ENCODE measurements at places on chromosomes 1 and 21. TPM values are rescaled to one million over a fixed set of nuclear protein-coding genes. Genes with fewer than 3 reads are reported as not detected.

The CLCA4 gene
- total RNA-seq, result not detected

The PRAMEF8 gene
- total RNA-seq, result not detected

The FAM78B gene
- total RNA-seq, result 3.8 TPM

DNA sequence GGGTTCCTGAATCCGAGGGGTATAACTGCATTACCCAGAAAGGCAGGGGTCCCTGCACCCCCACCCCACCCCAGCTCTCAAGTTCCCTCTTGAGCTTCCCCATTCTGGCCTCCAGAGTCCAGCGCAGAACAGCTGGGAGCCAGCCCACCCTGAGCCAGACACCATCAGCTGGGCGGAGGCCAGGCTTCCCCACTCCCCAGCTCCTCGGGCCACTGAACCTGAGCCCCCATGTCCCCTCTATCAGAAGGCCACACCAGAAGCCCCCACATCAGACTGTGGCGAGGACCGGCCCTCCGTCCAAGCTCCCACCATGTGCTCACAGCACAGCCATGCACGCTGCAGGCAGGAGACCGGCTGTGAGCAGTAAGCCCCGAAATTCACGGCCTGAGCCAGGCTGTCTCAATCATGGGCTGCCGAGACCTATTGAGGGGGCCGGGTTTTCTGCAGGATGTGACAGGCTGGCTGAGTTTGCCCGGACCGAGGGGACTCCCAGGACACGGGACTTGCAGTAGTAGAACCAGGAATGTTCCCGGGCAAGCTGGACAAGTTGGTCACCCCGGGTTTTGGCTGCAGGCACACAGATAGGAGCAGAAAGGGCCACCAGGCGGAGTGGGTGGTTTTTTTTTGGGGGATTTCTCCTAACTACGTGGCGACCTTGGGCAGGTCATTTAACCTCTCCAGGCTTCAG lies 25.5 kb upstream of the TNFRSF1B start:
- no peak for DNase-seq

DNA sequence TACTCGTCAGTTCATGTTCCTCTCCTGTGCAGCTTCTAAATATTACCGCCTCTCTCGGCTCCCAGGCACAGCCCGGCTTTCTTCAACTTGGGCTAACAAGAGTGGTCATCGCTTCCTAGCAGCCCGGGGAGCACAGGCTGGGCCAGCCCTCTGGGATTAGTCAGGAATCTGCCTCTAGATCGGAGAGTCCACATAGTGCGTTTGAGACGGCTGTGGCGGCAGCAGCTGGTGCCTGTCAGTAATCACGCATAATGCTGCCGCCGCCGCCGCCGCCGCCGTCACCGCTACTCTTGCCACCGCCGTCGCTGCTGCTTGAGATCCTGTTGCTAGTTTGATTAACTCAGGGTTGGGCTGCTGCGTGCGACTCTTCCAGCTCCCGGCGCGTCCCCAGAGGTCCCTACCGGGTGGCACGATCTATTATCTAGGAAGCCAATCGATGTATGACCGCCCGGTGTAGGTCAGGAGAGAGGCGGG lies at the start of gene RXRG:
Gene RXRG (minus strand): TSS at position 230 of the 474 bp plus-strand sequence. CDS start 233 bp downstream, outside the sequence.
- peak; percentile 0 for DNase-seq

- no peak for DNase-seq
These were observed 27.5 kb downstream of the PEX14 start for GRCh38 chr1:10502206-10502605.

DNA sequence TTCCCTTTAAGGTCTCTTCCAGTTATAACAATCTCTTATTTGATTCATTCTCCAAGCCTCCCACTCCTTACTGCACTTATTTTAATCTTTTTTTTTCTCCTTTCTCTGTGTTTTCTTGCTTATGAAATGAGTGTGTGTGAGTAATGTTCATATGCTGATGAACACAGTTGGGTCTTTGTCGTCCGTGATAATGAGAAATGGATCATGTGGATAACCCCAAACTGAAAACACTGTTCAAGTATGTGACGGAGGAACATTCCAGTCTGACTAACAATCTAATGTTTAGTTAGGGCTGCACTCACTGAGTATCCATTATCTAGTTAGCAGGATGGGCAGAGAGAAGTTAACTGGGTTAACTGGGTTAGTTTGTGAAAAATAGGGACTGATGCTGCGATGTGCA lies 253.1 kb upstream of the DUSP10 start:
- DNase-seq, result peak; percentile 41

Measured in HT1080 (cell line).